ENCODE measurements at places on chromosomes 16 and 17.

DNA sequence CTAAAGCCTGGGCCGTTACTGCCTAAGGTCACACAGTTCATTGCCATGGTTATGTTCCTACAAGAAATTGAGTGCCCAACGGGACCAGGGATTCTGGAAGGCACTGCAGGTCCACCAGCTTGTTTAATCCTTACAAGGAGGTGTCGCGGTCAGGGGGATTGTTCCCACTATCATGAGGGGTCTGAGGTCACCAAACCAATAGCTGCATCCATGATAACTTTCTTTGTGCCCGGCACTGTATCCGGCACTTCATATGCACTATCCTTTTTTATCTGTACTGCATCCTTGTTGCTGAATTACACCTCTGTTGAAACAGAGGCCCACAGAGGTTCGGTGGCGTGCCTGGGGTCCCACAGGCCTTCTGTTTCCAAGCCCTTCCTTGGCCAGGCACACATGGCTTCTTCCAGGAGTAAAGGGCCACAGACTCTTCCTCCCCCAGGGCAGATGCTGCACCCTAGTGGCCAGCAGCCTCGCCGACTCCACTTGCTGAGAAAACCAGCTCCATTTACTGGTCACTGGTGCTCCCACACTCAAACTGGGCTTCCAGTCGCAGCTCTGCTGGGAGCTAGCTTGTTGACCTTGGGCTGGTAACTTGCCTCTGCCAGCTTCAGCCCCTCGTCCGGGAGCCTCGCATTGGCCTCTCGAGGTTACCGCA lies 82.0 kb upstream of the PLCG2 start:
- DNase-seq, result peak; percentile 50

DNA sequence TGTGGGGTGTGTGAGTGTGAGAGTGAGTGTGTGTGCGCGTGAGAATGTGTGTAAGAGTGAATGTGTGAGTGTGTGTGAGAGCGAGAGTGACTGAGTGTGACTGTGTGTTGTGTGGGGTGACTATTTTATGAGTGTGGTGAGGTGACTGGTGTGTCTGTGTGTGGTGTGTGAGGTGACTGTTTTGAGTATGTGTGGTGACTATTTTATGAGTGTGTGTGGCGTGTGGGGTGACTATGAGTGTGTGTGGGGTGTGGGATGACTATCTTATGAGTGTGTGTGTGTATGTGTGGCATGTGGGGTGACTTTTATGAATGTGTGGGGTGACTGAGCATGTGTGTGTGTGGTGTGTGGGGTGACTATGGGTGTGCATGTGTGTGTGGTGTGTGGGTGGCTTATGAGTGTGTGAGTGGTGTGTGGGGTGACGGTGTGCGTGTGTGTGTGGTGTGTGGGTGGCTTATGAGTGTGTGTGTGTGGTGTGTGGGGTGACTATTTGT lies 152.9 kb upstream of the PLCG2 start:
- DNase-seq, result no peak

DNA sequence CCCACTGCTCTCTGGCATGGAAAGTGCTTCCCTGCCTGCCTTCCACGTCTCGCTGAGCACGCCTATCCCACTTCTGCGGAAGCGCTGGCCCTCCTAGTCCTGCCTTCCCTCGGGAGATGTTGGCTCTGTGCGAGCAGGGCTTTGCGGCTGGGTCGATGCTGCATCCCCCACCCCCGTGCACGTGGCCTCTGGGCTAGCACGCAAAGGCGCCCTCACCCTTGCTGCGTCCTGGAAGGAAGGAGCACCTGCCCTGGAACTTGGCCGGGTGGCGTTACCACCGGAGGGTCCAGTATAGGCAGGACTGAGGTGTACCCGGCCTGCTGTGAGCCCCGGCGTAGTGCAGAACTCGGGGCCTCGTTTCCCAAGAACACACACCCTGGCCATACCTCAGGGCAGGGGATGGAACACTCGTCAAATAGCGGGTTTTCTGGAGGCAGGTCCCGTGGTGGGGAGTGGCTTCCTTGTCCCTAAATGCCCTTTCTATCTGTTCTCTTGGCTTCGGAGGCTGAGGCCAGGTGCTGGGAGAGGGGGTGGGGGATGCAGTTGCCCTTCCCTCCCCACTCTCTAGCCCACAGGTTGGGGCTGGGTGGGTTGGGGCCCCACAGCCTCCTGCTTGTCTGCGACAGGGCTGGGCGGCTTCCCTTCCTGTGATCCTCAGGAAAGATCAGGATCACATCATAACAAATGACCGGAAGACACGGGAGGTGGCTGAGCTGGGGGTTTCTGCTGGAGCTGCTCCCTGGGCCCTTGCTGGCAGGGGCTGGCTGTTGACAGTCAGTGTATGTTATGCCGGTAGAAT lies 17.4 kb downstream of the BAIAP2 start:
- no peak for DNase-seq

DNA sequence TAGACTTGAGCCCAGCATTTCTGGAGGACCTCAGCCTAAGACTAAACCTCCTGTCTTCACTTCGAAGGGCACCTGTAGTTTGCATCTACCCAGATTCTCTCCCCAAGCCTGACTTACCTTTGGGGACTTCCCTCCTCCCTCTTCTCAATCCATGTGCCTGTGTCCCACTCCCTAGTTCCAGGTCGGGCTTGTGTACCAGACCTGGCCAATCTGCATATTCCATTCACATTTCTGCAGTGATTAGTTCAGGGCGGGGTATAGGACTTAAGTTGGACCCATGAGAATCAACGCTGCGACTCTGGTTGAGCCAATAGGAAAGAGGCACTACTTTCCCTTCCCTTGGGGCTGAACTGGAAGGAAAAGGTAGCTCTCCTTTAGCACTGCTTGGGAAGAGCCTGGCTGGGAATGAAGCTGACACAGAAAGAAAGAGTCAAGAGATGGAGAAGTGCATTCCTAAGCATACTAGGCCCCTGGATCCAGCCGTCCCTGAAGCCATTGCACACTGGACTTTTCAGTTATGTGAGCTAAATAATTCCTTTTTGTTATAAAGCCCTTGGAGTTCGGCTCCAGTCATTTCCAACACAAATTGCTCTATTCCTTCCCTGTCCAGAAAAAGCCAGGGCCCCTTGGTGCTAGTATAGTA lies 2.5 kb downstream of the TRADD start:
- DNase-seq, result no peak

DNA sequence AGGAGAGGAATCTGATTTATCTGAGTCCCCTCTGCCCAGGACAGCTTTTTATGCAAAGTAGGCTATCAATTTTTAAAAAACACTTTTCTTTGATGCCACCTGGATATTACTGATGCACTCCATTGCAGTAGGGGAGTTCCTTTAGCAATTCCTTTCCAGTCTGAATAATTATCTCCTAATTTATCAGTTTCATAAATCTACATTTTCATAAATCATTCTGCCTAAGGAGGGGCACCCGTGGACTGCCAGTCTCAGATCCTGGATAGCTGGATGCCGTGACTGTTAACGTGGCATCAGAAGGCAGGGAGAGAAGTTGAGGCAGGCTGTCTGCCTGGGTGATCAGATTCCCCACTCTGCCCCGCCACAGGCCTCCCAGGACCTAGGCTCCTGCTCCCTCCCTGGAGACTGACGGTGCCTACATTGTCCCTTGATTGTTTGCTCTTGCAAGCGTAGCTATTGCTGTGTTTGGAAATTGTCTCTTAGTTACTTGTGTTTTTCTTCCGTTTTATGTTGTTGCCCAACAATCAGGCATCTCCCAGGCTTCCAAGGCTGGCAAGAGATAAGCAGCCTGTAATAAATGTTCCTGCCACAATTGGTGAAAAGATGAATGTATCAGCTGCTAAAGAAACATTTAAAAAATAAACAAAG lies 75.2 kb downstream of the KATNIP start:
- no peak for DNase-seq

DNA sequence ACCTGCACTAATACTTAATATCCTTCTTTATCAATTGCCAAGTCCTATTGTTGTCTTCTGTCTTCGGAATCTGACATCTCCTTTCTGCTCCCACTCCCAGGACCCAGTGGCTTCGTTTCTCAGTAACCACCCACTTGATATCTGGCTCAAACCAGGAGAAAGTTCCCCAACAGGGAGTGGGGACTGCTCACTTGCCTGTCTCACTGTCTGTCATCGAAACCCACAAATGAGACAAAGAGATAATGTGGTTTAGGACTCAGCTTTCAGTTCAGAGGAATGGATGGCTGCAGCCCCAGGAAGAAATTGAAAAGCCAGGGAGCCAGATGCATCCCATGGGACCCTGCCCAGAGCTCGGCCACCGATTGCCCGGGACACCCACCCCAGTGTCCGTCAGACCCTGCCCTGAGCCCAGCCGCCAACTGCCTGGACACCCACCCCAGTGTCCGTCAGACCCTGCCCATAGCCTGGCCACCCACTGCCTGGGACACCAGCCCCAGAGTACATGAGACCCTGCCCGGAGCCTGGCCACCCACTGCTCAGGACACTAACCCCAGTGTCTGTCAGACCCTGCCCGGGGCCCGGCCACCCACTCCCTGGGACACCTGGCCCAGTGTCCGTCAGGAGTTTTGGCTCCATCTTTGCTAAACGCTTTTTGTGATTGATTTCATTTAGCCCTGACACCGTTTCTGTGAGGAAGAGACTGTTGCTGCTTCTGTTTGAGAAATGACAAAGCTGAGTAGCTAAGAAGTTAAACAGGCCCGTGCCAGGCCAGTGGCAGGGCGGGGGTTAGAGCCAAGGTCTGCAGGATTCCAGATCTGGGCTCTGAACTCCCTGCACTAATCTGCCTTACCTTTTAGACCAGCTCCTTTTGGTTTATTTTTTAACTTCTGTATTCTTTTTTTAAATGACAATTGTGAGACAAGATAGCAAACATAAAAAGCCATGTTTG lies 251.4 kb downstream of the PHKB start:
- DNase-seq, result no peak

DNA sequence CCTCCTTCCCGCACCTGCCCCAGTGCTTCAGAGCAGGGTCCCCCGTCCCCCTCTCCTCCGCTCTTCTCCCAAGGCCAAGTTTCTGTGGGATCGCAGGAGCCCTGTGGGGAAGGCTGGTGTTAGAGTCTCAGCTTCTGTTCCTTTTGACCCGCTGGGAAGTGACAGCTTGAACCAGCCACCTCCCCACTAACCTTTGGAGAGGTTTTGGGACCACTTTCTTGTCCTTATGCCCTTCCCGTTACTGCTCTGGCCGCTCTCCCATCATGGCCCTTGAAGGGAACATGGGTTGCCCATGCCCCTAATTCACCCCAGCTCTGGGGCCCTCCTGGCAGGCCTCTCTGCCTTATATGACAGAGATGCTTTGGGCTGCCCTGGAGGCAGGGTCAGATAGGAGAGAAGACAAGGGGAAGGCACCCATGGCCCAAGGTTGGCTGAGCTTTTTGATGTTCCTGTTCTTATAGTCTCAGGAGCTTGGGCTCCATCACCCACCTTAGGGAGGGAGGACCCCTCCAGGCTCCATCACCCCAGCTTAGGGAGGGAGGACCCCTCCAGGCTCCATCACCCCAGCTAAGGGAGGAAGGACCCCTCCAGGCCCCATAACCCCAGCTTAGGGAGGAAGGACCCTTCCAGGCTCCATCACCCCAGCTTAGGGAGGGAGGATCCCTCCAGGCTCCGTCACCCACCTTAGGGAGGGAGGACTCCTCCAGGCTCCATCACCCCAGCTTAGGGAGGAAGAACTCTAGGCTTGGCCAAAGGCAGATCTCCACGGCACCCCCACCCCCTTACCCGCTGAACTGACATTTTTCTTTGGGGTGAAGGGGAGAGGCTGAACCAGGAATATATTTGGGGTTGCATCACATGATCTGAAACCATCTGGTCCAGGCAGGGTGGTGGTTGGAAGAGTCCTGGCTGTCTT lies 45.0 kb downstream of the NT5M start:
- no peak for DNase-seq

- no peak for DNase-seq
Measured at GRCh38 chr17:62649570-62649969, 22.1 kb downstream of the MRC2 start.
